NCI-H2081 treated with DMSO at 0.1 percent for 48 hours (cell line): ENCODE measurements at places on chromosomes 16 and 17.

DNA sequence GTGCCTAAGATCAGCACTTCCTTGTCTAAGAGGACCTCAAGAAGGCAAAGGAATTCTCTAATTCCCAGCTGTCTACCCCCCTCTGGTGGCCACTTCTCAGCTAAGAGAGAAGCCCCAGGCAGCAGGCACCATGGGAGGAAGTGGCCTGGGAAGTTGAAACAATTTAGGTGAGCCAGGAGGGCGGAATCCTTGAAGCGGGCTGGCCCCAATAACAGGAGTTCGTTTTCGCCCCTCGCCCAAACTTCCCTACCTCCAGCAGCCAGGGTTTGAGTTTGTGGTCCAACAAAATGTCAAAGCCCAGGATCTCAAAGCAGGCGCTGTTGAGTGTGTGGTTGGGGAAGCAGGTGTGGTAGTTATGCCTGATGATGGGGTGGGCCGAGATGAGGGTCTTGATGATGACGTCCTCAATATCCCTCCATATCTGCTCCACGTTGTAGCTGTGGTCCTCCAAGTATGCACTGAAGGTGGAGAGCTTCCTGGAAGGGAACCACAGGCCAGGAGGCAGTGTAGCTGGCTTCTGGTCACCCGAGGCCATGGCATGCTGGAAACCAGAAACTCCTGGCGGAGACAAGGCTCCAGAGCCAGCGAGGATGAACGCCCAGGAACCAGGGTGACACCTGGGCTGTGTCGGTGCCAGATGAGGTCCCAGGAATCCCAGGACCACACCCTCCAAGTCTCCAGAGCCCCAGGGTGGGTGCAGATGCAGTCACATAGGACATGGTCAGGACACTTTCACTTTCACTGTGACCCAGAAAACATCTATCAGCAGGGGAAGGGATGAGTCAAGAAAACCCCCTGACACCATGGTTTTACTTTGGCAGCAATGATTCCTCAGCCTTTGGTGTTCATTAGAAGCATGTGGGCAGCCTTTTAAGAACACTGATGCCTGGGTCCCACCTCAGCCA, 25.6 kb downstream of the TTLL6 start:
- no peak for DNase-seq

DNA sequence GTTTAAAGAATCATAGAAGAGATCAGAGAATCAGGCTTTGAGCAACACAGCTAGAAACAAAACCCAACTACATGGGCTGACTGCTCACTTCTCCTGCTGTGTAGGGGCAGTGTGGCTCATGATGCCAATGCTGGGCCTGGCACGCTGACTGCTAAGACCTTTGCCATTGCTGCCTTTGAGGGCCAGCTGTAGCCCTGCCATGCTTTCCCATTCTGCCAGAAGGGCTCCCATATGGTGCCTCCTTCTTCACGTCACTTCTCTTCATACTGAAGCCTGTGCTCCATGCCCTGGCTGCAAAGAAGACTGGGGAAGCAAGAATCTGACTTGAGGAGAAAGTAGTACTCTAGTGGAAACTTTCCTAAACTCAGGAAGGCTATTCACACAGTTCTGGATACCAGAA, 232.9 kb downstream of the UTP18 start:
- no peak for DNase-seq

DNA sequence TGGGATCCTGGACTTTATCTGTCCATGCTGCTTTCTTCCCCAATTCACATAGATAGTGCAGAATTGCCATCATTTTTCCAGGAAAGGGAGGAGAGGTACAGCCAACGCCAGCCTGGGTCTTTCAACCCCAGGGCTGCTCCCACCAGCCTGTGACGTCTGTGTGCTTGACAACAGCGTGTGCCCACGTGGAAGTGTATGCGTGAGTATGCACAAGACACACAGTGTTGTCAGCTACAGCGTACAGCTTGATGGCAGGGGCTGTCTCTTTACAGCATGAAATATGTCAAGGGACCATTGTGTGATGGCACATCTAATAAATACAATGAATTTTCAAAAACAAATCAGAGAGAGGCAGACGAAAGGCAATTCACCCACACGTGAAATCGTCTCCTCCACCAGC, 62.3 kb downstream of the GSG1L start:
- no peak for DNase-seq

GRCh38 chr16:83963277-83964119, 4.5 kb upstream of the NECAB2 start:
- DNase-seq, result no peak

DNA sequence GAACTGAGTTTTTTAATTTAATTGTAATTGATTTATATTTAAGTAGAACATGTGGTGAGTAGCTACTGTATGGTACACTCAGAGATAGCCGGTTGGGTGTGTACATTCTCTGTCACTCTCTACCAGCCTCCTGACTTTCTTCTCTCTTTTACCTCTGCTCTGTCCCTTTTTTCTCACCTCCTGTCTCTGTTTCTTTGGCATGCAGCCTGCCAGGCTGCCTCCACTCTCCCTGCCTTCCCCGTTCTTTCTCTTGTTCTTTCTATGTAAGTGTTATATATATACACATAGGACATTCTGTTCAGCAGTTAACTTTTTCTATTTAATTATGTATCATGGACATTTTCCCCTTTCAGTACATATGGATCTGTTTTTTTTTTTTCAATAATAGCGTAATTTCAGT, 50.8 kb downstream of the MRTFB start:
- no peak for DNase-seq

GRCh38 chr16:56479469-56479868, 28.1 kb downstream of the OGFOD1 start:
- DNase-seq, result no peak

- DNase-seq, result no peak
These were observed 9.7 kb downstream of the CCDC57 start for GRCh38 chr17:82202981-82203380.

DNA sequence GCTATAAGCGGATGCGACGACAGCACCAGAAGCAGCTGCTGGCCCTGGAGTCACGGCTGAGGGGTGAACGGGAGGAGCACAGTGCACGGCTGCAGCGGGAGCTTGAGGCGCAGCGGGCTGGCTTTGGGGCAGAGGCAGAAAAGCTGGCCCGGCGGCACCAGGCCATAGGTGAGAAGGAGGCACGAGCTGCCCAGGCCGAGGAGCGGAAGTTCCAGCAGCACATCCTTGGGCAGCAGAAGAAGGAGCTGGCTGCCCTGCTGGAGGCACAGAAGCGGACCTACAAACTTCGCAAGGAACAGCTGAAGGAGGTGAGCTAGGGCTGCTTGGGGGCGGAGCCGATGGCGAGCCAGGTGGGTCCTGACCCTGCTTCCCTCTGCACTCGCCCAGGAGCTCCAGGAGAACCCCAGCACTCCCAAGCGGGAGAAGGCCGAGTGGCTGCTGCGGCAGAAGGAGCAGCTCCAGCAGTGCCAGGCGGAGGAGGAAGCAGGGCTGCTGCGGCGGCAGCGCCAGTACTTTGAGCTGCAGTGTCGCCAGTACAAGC, 10.1 kb downstream of the HIRIP3 start:
- no peak for DNase-seq

DNA sequence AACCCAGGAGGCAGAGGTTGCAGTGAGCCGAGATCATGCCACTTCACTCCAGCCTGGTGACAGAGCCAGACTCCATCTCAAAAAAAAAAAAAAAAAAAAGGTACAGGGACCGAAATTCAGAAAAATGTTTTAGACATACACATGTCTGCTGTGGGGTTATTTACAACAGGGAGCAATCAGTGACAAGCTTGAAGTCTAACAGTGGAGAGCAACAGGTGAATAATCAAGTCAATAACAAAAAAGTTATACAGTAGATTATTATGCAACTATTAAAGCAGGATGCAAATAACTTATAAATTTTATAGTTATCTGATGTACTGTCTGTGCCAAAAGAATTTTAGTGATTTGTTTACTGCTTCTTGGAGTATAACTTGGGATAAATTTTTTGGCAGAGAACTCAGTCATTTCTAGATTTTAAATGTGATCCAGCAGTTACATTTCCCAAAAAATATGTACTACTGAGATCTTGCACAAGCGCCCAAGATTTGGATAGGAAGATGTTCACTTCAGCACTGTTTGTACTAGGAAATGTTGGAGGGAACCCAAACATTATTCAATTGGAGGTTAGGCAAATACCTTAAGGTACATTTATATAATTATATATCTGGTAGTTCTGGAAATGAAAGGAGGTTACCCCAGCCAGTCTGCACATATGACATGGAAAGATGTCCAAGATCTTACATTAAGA, 34.1 kb downstream of the EEF2K start:
- no peak for DNase-seq

DNA sequence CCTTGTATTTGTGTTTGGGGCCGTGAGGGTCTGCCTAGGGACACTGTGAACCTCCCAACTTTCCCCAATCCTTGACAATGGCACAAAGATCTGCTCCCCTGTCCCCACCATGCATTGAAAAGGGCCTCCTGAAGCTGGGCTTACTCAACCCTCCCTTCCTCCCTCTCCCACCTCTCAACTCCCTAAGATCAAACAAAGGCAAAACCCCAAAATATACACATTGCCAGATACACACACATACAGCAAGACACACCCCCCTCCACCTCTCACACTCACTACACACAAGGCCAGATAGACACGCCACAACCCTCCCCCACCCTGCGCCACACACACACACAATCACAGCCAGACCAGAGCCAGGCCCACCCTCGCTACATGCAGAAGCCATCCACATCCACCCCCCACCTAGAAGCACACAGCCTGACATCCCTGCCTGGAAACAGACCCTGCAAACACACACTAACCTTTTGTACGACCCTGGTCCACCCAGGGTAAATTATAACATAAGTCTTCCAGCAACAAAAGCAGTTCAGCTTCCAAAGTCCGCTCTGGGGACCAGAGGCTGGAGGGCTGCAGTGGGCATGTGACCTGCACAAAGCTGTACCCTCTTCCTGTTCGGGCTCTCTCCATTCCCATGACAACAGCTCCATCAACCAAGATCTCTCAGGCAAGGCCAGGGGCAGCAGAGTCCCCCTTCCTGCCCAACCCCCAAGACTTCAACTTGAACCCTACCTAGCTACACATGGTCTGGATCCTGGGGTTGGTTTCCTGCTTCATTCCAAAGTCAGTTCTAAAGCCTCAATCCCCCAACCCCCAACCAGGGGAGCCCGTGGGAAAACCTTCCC, 1.9 kb downstream of the PCGF2 start:
- DNase-seq, result no peak

DNA sequence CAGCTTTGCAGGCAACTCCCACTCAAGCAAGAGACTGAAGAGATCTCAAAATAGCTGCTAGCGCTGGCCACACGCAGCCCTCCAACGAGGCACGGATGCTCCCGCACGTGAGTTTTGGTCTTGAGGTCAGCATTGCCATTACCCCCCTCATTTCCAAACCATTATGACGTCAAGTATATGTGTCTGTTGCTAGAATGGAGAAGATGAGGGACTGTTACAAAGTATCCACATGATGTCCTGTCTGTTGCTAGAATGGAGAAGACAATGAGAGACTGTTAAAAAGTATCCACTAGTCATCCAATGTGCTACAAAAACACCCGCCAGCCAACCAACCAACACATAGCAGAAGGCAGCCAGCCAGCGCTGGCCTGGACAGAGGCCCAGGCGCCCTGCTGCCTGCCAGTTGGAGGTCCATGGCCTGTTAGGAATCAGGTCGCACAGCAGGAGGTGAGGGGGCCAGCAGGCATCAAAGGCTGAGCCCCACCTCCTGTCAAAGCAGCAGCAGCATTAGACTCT, 24.8 kb downstream of the KLHDC4 start:
- DNase-seq, result no peak

GRCh38 chr16:87415441-87415840, 23.3 kb downstream of the MAP1LC3B start:
- no peak for DNase-seq

DNA sequence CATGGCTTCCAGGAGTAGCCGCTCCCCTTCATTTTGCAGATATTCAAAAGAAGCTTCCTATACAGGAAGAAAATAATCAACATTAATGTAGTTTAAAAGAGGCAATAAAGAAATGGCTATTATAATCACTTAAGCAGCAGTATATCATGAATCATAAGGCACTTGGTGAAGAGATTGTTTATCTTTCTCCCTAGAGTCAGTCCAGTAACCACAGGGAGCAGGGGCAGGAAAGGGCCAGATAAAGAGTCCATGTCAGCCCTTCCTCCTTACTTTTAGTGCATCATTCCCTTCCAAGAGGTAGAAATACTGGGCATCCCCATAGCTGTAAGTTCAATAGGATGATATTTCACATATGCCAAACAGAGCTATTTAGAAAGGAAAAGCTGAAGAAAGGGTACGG, 184.6 kb upstream of the C17orf78 start:
- DNase-seq, result no peak

DNA sequence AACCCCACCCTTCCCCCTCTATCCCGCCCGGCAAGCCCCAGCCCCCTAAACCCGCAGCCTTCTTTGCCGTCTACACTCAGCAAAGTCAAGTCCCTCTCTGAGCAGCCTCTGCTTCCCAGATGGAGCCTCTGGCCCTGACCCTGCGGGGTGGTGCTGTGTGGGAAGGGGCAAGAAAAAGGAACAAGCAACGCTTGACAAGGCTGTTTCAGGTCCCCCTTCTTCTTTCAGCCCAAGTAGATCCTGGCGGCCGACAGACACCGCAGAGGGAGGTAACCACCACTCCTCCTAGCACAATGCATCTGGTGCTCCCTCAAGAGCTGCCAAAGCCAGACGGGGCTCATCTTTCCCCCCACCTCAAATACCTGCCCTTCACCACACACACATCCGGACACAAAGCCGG, 178.3 kb downstream of the ENGASE start:
- no peak for DNase-seq

GRCh38 chr17:80682372-80682771, 137.7 kb downstream of the RPTOR start:
- no peak for DNase-seq

DNA sequence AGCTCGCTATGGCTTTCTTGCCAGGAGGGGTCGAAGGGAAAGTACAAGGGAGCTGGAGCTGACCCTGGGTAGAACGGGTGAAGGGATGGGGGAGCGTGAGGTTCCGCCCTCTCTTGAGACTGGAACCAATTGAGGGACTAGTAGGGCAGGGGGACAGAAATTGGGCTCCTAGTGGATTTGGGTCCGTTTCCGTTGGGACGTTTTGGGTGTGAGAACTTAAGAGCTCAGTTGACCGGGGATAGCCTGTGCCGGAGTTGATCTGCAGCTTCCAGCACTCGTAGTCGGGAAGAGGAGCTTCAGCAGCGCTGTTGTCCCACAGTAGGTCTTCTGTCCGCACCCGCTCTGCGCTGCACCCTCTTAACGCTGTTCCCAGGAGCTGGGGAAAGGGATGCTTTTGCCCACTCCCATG, 481 bp downstream of the CNTROB start:
- DNase-seq, result no peak

GRCh38 chr16:3672571-3673041, 18.1 kb downstream of the DNASE1 start:
- DNase-seq, result no peak

- no peak for DNase-seq
These were observed 8.9 kb downstream of the ADAD2 start for GRCh38 chr16:84199861-84200260.
